Activated naive CD4-positive, alpha-beta T cell treated with Interleukin-2 at 50 U/mL for 16 hours (primary cell): ENCODE measurements at places on chromosomes 1 and 21.
A peak's percentile ranks its signal among the peaks of the same experiment; 100 is the strongest.

DNA sequence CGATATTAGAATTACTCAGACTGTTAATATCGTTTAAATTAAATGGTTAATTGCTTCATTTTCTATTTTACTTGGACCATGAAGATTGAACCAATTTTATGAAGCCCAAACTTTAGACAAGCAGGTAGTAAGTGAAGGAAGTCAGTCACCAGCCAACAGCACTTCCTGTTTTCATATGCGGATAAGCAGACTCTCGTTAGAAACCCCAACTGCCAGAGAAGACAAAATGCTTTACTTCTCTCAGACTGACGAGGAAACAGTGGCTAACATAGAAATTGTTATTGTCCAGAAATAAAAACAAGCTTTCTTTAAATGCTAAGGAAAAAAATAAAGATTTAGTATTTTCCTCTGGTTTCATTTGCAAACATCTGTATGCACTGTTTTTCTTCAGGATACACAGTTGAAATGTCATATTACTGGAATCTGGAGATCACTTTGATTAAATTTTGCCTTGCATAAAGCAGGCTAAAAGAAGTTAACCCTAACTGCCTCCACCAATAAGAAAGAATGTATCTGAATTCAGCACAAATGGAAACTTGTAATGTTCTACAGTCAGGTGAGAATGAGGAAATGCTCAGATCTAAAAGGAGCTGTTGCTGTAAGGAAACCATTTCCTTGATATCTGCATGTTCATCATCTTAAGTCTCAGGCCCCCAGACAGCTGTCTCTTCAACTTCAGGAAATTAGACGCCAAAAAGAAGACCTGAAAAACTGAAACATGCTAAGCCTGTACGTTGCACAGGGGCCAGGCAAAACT is 129.8 kb upstream of the SAMSN1 start:
- DNase-seq, result no peak

DNA sequence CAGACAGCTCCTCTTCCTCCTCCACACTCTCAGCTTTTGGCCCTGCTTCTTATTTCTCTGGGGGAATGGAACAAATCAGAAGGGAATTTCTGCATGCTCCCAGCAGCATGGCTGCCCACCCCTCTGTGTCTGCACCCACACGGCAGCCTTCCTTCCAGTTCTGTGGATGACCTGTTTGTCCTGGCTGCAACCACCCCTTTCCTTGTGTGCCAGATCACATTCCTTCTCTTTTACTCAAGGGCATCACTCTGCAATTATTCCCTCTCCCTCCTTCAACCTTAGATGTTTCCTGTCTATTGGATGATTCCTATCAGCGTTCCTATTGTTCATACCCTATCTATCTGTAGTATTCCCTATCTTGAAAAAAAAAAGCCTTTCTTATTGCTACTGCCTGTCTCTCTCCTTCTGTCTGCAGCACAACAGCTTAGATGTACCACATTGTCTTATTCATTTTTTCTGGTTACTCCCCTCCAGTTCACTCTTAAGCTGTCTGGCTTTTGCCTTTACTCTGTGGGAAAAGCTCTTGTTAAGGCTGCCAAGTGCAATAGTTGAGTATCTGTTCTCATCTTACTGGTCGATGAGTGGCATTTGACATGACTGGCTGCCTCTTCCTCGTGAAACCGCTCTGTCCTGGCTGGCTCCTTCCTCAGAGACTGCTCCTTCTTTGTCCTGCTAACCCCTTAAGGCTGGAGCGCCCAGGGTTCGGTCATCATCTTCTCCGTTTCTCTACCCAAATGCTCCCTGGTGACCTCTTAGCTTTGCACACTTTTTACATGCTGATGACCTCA is 351.1 kb downstream of the CAMTA1 start:
- DNase-seq, result no peak

- no peak for DNase-seq
Observed at GRCh38 chr1:220339581-220339980, 67.3 kb upstream of the RAB3GAP2 start.

- DNase-seq, result no peak
Observed at GRCh38 chr1:19187852-19188251, 22.2 kb downstream of the UBR4 start.

- DNase-seq, result no peak
Observed at GRCh38 chr1:244897476-244898254, 33.3 kb upstream of the HNRNPU start.

DNA sequence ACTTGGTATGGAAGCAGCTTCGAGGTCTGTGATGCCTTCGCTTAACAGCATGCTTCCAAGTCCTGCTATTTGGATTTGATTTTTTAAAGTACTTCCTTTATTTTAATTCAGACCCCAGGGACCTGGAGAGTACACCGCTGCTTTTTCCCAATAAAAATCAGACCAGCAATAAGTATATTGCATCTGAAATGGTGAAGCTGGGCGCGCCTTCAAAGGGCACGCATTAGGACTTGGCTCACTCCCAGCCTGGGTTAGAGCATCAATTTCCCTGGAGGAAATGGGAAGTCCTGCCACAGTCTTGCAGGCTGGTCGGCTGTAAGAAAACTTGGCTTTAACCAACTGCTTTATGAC is 325.1 kb downstream of the RRAGC start:
- DNase-seq, result no peak

- DNase-seq, result no peak
Observed at GRCh38 chr1:61563611-61564010, 161.3 kb downstream of the TM2D1 start.

DNA sequence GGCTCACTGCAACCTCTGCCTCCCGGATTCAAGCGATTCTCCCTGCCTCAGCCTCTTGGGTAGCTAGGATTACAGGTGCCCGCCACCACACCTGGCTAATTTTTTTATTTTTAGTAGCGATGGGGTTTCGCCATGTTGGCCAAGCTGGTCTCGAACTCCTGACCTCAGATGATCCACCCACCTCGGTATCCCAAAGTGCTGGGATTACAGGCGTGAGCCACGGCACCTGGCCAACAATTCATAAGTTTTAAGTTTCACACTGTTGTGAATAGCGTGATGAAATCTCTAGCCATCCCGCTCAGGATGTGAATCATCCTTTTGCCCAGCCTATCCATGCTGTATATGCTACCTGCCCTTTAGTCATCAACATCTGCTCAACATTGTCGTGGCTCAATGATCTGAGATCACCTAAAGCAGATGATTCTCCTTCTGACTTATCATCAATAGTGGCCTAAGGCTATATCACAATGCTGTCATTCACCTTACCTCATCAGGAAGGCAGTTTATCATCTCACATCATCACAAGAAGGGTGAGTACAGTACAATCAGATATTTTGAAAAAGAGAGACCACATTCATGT is 2.6 kb downstream of the PFDN2 start:
- DNase-seq, result peak; percentile 39

- DNase-seq, result no peak
Observed at GRCh38 chr1:154888757-154889156, 18.7 kb upstream of the KCNN3 start.

- DNase-seq, result no peak
Observed at GRCh38 chr21:34997294-34997693, 51.8 kb downstream of the RUNX1 start.

GRCh38 chr1:52659356-52659755 is 26.4 kb downstream of the SHISAL2A start:
- no peak for DNase-seq

- DNase-seq, result peak; percentile 62
Observed at GRCh38 chr1:204128964-204129896, 22.6 kb downstream of the ETNK2 start.
